Activated naive CD8-positive, alpha-beta T cell treated with anti-CD3 and anti-CD28 coated beads for 36 hours (primary cell): ENCODE measurements at places on chromosomes 3 and 15.

DNA sequence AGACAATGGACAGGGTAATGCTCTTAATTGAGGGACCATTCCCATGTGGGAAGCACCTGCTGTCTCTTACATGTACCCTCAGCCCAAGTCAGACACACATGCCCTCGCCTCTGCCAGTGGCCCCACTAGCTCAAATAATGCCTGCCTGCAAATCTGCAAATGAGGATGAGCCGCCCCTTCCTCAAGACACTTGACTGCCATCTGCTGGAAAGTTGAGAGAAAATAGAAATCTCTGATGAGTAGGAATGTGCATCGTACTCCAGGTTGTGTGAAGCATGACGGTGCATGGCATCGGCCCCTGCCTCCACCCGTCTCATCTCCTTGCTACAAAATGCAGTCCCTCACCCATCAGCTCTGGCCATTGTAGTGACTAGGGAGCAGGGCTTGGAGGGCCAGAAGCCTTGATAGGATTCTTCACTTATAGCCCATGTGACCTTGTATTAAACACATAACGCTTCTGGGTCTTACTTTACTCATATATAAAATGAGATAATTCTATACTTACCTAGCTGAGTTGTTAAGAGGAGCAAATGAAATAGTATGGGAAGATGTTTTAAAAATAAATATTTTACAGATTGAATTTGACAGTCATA is 6.3 kb upstream of the SCN5A start:
- DNase-seq, result no peak

- no peak for DNase-seq
These were observed 227.3 kb downstream of the ITPR1 start for GRCh38 chr3:4720316-4721075.

- DNase-seq, result no peak
These were observed 5.2 kb downstream of the SYNM start for GRCh38 chr15:99110093-99110492.

- no peak for DNase-seq
These were observed 1.1 kb downstream of the SLCO3A1 start for GRCh38 chr15:91854639-91854990.

DNA sequence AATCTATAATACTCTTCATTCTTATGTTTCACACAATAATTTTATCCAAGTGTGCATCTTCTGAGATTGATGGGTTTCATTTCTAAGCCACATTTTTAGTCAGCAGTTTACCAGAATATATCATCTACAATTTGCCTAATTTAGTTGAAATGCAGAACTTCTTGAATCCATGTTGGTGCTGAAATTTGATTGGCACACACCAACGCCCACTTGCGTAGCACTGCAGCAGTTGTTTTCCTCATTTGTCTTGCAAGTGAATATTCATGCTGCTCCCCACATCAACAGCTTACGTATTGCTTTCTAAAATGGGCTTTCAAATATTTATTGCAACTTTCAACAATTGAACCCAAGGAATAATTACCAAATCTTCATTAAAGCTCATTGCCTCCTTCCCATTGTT is 87.8 kb upstream of the CTDSPL start:
- DNase-seq, result no peak

DNA sequence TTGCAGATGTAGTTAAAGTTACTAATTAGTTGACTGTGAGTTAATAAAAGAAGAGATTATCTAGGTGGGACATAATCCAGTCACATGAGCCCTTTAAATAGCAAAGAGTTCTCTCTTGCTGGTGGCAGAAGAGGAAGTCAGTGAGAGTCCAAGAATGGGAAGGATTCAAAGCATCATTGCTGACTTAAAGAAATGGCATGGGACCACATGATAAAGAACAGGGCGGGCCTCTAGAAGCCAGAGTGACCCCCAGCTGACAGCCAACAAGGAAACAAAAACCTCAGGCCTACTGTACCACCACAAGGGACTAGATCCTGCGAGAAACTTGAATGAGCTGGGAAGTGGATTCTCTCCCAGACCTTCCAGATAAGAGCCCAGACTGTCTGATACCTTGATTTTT is 447.2 kb upstream of the CCDC54 start:
- DNase-seq, result no peak

- DNase-seq, result peak; percentile 24
These were observed 305.9 kb downstream of the CACNA2D3 start for GRCh38 chr3:54427941-54428871.

- no peak for DNase-seq
These were observed 27.5 kb upstream of the DENND4A start for GRCh38 chr15:65819563-65819960.

GRCh38 chr15:82851981-82852511 is 42.6 kb downstream of the WHAMM start:
- DNase-seq, result no peak

GRCh38 chr3:99731499-99731898 is 86.2 kb upstream of the CMSS1 start:
- no peak for DNase-seq
